ENCODE measurements at places on chromosomes 2 and 18.

DNA sequence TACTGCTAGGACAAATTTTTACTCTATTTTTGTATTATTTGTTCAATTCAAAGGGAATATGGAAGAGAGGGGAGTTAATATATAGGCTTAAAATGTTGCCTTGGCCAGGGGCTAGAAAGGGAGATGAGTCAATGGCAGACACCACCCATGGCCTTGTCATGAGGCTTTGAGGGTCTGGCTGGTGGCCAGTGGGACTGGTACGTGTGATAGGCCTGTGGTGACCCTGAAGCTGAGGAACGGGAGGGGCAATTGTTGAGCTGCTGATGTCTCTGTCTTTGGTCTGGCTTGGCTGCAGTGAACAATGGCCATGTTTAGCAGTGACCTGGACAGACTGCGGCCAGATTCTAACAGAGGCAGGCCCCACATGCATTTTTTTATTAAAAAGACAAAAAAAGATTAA, 18.5 kb downstream of the GKN1 start:
- DNase-seq = no peak

- no peak for DNase-seq
Observed at GRCh38 chr2:55844986-55845385, 78.6 kb downstream of the EFEMP1 start.

DNA sequence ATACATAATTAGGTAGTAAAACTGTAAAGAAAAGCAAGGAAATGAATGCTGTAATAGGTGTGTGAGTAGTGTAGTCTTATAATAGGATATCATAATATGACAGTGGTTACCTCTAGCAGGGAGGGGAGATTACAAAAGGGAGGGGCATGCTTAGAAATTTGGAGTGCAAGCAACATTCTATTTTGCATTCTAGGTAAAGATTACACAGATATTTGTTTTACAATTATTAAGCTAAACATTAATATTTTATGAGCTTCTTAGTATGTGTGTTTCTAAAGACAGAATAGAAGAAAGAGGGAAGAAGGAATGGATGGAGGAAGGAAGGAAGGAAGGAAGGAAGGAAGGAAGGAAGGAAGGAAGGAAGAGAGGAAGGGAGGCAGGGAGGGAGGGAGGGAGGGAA, 177.9 kb downstream of the PAX3 start:
- DNase-seq = no peak

DNA sequence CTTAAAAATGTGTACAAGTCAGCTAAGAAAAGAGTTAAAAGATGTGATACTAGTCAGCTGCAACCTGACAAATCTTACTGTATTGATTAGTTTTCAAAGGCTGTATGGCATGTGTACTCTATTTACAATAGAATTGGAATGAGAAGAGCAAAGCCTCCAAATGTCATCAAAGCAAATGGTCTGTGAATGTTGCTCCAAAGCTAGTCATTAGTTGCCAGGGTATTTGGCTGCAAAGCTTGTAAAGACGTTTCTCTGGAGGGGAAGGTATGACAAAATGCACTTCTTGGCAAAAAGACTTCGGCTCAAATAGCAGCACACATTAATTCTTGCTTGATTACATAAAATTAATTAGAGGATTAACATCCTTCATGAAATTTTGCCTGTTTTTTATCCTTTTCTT, 59.3 kb downstream of the ETAA1 start:
- no peak for DNase-seq

DNA sequence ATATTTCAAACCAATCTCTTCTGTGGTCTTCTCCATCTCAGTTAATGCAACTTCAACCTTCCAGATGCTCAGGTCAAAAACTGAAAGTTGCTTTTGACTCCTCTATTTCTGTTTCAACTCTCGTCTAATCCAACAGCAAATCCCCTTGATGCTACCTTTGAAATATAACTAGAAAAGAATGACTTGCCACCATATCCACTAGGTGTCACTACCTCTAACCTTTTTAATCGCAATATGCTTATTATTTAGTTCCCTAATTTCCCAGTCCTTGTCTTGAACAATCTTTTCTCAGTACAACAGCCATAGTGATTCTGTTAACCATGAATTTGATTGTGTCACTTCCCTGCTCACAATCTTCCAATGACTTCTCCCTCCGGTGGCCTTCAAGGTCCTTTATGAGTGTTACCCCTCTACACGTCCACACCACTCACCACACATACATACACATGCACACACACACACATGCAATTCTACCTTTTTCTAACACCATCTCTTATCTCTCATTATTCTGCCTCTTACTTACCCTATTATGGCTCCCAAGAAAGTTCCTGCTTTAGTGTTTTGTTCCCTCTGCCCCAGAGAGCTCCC, 245.5 kb upstream of the KCNJ3 start:
- peak; percentile 13 for DNase-seq

DNA sequence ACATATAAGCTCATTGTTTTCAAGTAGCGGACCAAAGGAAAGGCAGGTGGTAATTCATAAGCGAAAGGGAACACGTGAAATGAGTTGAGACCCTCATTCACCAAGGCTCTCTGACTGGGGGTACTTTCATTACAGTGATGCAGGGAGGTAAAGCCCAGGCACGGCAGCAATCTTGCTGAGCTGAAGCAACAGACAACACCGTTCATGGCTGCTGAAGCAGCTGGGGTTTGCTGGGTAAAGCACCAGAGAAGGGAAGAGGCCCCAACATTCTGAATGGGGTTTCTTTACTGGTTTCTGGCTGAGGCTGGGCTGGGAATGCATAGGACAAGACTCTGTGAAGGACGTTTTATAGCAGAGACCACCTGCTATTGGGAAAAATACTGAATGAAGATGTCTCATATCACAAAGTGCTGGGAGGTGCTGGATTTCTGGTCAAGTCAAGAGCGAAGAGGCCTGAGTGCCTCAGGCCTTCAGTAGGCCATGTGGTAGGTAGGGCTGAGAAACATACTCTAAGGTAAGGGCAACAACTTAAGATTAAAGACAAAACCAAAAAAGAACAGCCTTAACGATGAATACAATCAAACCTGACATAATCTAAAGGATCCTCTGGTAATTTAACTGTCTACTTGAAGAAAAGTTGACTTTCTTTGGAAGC, 324.7 kb upstream of the PIK3C3 start:
- no peak for DNase-seq

- DNase-seq = peak; percentile 89
Observed at GRCh38 chr18:36496022-36496421, 198.5 kb downstream of the FHOD3 start.

DNA sequence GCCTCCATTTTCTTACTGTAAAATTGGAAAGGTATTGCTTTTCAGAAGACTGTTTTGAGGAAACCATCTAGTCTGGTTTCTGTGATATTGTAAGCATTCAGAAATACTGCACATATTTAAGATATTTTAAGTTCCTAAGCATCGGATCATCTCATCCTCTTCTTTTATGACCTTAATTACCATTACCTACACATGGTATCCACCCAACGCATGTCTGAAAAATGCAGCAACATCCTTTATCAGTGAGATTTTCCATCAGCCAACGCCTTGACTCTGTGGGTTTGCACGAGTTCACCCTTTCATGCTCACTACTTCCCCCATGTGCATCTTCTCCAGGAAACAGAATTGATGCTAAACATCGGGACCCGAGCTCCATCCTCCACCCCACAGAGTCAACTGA, 84.3 kb downstream of the COL4A4 start:
- peak; percentile 55 for DNase-seq

Measured in trophoblast cell (in vitro differentiated cells and primary cell).